ENCODE measurements at places on chromosomes 3 and 15.

DNA sequence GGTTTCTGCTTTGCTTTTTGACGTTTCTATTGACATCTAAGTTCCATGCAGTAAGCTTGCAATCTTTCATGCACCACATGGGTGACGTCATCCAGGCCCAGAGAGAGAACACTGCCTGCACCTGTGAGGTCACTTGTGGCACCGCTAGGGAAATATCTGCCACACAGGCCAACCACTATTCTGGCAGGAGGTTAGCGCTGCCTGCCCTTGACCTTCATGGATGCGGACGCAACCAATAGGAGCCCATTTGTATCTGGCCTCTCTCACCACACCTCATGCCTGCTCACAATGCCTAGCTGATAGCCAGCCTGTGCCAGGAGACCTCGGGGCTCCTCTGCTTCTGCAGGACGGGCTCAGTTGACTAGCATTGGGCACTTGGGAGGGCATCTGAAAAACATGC lies 55.8 kb upstream of the PRR23E start:
- DNase-seq: peak; percentile 57

- peak; percentile 77 for DNase-seq
These were observed 2.5 kb upstream of the GATA2 start for GRCh38 chr3:128495435-128495970.

DNA sequence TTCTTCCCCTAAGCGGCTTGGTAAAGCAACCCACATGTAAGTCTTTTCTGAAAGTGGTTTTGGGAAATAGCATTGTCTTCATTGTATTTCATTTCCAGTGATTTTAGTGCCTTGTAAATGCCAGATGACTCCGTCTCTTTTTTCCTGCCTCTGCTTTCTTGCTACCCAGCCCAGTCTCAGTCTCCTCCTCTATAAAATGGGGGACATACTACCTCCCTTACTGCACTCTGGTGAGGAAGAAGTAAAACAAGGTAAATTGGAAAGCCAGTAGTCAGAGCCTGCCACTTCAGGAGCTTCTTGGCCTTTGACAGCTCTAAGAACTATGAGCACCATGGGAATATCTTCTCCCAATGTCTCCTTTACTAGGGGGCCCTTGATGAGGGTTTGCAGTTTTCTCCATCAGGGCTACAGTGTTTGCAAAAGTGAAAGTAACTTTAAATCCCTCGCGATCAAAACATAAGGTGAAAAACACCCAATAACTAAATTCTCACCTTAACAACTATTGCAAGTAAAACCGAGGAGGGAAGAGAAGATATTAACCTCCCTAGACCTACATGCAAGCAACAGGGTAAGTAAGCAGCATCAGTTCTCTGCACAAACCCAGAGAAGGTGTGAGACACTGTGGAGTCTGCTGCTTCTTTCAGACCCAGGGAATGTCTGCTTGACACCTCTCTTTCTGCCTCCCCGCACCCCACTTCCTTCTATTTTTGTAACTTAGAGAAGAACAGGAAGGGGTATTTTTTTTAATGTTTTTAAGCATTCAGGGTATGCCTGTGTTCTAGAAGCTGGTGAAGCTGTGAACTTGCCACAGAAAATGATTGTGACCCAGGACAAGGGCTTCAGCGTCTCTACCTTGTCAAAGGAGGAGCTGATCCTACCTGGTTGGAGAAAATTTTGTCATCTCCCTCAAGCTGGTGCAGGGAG lies 159.1 kb upstream of the EOMES start:
- no peak for DNase-seq

GRCh38 chr3:126126811-126127431 lies 43.0 kb upstream of the SLC41A3 start:
- DNase-seq: peak; percentile 76

DNA sequence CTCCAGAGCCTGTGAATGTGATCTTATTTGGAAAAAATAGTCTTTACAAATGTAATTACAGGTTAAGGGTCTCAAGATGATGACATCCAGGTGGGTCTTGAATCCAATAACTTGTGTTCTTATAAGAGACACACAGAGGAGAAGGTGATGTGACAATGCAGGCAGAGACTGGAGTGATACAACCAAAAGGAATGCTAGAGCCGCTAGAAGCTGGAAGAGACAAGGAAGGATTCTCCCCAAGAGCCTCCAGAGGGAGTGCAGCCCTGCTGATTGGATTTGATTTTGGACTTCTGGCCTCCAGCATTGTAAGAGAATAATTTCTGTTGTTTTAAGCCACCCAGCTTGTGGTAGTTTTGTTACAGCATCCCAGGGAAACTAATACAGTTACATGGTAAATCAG lies 9.7 kb downstream of the MYH15 start:
- DNase-seq: no peak

GRCh38 chr3:39260957-39261356 lies 18.9 kb downstream of the CX3CR1 start:
- peak; percentile 92 for DNase-seq

- DNase-seq: no peak
These were observed 90.1 kb downstream of the DUT start for GRCh38 chr15:48421362-48421761.

DNA sequence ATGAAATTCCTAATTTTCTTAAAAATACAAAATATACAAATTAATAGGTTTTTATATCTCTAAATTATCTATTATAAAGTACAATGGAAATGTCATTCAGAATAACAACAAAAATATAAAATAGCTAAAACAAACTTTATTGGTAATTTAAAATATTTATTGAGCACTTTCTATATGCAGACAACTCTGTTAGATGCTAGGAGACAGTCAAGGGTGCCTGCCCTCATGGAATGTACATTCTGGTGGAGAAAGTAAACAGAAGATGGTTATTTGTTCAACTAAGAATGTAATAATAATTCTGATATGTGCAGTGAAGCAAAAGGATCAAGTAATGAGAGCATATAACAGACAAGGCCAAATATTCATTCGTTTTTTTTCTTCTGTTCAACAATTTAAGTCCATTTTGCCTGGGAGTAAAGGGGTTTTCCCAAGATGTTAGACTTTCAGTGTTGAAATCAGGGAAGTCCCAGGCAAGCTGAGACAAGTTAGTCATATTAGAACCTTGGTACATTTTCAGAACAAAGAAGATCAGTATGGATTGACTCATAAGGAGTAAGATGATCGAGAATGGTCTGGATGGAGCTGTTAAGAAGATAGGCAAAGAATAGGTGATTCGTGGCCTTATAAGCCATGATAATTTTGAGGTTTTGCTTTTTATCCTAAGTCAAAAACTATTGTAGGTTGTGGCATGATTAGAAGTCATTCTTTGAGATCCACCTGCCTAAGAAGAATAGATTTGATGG lies 150.2 kb upstream of the MLF1 start:
- peak; percentile 17 for DNase-seq

DNA sequence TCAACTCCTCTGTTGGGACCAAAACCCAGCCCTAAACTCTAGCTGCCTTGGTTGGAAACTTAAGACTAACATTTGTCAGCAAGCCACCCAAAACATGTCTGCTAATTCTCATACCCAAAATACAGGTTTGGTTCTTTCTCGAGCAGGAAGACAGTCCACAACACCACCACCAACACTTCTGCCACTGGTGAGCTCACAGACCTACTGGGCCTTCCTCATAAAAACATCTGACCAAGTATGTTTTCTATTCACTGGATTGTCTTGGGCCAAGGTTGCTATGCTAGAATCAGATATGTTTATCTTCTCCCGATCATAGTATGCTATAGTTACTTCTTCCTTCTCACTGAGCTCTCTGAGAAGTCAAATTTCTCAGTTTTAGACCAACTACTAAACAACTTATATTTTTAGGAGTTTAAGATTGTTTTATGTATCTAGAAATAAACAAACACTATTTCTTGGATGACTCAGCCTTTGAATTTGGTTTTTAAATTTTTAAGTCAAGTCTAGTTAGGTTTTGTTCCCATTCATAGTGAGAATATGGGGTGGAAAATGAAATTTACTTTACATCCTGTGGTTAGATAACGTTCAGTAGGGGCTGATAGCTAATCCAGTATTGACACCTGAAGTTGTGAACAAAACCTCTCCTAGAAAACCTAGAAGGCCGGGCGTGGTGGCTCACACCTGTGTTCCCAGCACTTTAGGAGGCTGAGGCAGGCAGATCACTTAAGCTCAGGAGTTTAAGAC lies 360.5 kb downstream of the RSL24D1 start:
- no peak for DNase-seq

GRCh38 chr15:73325191-73325861 lies 43.4 kb downstream of the HCN4 start:
- no peak for DNase-seq

DNA sequence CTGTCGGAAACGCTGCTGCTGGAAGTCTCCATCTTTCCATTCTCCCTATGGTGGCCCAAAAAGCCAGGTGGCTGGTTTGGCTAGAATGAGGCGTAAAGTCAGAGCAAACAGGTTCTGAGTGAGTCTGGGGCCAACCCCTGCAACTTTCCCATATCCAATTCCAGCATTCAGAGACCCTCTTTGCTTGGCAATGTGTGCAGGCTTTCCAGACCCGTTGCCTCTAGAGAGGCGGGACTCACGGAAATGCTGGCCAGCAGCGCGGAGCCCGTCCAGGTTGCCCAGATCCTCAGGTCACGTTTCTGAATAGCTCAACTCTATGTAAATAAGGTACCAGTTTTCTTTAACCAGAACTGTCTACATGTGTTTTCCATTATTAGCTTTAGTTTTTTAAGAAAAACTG lies 68.0 kb downstream of the VGLL4 start:
- no peak for DNase-seq

- DNase-seq: no peak
These were observed 124.3 kb upstream of the LSAMP start for GRCh38 chr3:116569611-116570010.

DNA sequence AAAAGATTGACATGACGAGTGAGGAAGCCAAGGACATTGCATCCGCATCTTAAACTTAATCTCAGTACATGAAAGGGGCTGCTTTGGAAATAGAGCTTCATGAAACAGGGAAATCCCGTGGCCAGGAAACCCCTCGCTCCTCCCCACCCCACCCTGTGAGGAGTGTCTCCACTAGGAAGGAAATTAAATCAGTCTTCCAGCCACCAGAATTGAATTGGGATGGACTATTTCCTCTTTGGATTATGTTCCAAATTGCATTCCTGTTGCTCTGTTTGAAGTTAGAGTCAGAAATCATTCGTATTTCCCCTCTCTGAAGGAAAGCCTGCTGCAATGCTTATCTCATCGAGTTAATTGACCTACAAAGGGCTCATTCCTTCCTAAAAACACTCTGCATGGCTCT lies 35.8 kb downstream of the CLDN11 start:
- DNase-seq: no peak

DNA sequence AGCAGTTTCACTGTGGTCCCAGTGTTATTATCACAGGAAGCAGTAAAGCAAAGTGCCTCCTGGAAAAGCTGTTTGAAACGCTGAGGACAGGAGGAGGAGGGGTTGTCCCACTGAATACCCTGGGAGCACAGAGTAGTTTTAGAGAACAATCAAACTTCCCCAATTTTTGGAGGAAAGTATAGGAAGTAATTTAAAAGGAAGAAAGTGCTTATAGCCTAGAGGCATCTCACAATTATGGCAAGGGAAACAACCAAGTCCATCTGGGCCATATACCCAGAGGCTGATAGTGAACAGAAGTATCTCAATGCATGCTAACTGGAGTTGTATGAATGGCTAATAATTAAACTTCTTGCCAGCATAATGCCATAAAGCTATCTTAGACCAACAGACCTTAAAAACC lies 137.2 kb upstream of the EPHA6 start:
- no peak for DNase-seq

GRCh38 chr3:29279806-29280205 lies 1.1 kb upstream of the RBMS3 start:
- no peak for DNase-seq

GRCh38 chr3:144257381-144257780 lies 285.8 kb downstream of the DIPK2A start:
- DNase-seq: no peak

- DNase-seq: peak; percentile 88
These were observed 72.9 kb downstream of the TM4SF4 start for GRCh38 chr3:149547413-149547812.

- no peak for DNase-seq
These were observed 36.5 kb upstream of the KLHL6 start for GRCh38 chr3:183591881-183592521.

DNA sequence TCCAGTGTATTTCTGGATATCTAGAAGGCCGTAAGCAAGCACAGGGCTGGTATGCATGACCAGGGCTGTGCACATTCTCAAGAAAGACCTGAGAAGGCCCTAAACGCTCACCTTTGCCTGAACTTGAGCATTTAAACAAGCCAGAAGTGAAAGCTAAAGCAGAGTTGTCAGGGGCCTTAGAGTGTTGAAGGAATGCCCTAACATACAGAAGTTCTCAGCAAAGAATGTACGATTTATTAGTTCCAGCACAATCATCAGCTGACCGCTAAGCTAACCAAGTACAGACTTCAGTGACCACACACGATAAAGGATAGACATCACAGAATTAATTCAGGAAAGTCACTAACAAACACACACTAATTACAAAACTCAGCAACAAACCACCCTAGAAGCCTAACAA lies 8.7 kb downstream of the HLTF start:
- DNase-seq: no peak

GRCh38 chr15:54772663-54773062 lies 424.1 kb downstream of the RSL24D1 start:
- no peak for DNase-seq

GRCh38 chr15:100350434-100351226 lies 8.9 kb upstream of the ADAMTS17 start:
- DNase-seq: no peak

GRCh38 chr3:169144731-169145130 lies 518.8 kb downstream of the MECOM start:
- DNase-seq: no peak

DNA sequence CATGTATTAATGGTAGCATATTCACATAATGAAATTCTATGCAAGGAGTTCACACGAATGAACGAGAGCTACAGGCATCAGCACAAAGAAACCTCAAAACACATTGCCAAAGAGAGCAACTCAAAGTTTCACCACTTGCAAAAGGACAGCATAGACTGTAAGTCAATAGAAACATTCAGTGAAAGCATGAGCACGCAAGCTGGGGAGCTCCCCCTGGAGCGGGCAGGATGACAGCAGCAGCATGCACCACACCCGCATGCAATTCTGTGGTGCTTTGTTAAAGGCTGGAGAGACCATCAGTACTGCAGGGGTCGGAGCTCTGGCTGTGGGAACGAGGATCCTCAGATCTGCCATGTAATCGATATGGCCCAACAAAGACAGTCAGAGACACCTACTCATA lies 18.7 kb downstream of the OCA2 start:
- DNase-seq: no peak

DNA sequence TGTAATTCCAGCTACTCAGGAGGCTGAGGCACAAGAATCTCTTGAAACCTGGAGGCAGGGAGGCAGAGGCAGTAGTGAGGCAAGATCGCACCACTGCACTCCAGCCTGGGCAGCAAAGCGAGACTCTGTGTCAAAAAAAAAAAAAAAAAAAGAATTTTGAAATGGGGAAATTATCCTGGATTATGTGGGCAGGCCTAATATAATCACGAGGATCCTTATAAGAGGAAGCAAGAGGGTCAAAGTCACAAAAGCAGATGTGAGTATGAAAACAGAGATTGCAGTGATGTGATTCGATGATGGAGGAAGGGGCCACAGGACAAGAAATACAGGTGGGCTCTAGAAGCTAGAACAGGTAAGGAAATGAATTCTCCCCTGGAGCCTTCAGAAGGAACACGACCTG lies 159.6 kb downstream of the LEKR1 start:
- peak; percentile 43 for DNase-seq

- DNase-seq: no peak
These were observed 5.2 kb upstream of the SSUH2 start for GRCh38 chr3:8649757-8650156.

Measured in lower leg skin (tissue), 4 donors.